ENCODE measurements at places on chromosomes 3 and 15.
A peak's percentile ranks its signal among the peaks of the same experiment; 100 is the strongest.

- DNase-seq = peak; percentile 37
Observed at GRCh38 chr3:115518100-115518852, 105.0 kb upstream of the GAP43 start.

DNA sequence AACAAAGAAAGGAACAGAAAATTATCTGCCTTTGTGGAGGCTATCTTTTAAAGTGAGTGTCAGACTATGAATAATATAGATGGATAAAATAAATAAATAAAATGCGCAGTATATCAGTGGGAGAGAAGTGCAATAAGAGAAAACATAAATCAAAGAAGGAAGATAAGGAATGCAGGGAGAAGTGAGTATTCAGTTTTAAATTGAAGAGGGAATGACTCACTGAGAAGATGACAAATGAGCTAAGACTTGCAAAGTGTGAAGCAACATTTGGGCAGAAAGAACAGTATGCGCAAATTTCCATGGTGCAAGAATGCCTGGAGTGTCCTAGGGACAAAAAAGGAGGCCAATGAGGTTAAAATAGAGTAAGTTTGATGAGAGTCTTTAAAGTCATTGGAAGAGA is 1300.1 kb upstream of the ALCAM start:
- DNase-seq = no peak

DNA sequence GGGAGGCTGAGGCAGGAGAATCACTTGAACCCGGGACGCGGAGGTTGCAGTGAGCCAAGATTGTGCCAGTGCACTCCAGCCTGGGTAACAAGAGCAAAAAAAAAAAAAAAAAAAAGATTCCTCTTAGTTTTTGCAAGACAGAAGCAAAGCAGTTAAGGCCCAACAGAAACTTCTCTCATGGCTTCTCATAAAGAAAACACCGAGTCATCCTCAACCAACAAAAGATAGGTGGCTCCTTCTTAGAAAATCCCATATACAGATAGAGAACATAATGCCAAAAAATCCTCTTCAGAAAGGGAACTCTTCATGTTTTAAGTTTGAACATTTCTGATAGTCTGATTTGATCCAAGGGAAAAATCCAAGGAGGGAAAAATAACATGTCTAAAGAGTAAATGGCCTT is 12.5 kb upstream of the SKIL start:
- DNase-seq = no peak

- no peak for DNase-seq
Observed at GRCh38 chr3:132290833-132291232, 26.4 kb upstream of the ACP3 start.

DNA sequence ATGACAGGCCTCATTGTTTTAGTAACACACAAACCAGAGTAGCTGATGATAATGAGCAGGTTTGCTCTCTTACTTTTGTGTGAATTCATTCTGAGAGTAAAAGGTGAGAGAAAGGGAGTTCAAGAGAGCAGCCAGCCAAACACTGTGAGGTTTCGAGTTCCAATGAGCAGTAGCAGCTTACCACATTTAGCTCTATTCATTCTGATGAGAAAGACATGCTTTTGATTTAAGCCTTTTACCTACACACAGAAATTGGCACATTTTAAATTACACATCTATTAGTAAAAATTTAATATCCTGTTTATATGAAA is 28.0 kb downstream of the GLDN start:
- no peak for DNase-seq

Measured in T1000 (cell line).